ENCODE measurements at places on chromosomes 2 and 18.

GRCh38 chr2:106983305-106983704 is 97.3 kb upstream of the ST6GAL2 start:
- no peak for DNase-seq

- DNase-seq = no peak
Observed at GRCh38 chr2:40242315-40242714, 209.6 kb downstream of the SLC8A1 start.

GRCh38 chr2:231161252-231161839 is 36.5 kb upstream of the HTR2B start:
- no peak for DNase-seq

GRCh38 chr2:55949211-55949610 is 25.6 kb upstream of the EFEMP1 start:
- DNase-seq = no peak

- peak; percentile 29 for DNase-seq
Observed at GRCh38 chr2:192029089-192029488, 165.6 kb downstream of the TMEFF2 start.

DNA sequence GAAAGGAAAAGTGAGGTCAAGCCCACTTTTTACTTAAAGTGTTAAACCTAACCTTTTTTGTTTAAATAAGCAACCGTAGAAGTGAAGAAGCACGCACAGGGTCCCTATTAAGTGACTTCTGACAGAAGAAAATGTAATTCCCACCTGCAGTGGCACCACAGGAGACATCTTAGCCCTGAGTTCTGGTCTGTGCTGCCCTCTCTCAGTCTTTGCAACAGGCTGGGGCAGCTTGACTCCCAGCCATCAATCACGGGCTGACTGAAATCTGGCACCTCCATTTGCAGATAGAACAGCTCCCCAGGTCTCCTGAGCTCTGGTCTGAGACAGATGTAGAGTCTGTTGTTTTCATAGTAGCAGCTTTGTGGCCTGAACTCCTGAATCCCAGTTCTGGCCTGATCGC is 170.0 kb downstream of the LTBP1 start:
- no peak for DNase-seq

- DNase-seq = peak; percentile 35
Observed at GRCh38 chr2:159226059-159226461, 60.4 kb downstream of the WDSUB1 start.

DNA sequence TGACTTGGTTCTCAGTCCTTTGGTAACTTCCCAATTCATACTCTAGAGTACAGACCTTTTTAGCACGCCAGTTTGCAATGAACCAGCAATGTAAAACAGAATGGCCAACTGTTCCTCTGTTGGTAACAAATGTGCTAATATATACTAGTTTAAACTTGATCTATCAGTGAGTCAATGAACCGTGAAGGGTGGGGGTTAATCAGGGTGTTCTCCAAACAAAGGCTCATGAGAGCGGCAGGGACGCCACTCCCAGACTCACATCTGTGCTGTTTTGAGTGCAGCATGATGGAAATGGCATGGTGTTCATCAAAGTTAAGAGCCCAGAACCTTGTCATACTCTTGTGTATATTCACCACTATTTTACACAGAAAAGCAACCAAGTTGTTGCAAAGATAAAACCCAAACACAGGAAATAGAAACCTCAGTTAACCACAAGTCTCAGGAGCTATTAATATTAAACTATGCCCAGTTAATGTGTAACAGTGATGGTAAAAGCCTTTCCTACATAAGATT is 70.3 kb downstream of the CERKL start:
- no peak for DNase-seq

- DNase-seq = no peak
Observed at GRCh38 chr2:7736646-7737305, 819.6 kb downstream of the RNF144A start.

DNA sequence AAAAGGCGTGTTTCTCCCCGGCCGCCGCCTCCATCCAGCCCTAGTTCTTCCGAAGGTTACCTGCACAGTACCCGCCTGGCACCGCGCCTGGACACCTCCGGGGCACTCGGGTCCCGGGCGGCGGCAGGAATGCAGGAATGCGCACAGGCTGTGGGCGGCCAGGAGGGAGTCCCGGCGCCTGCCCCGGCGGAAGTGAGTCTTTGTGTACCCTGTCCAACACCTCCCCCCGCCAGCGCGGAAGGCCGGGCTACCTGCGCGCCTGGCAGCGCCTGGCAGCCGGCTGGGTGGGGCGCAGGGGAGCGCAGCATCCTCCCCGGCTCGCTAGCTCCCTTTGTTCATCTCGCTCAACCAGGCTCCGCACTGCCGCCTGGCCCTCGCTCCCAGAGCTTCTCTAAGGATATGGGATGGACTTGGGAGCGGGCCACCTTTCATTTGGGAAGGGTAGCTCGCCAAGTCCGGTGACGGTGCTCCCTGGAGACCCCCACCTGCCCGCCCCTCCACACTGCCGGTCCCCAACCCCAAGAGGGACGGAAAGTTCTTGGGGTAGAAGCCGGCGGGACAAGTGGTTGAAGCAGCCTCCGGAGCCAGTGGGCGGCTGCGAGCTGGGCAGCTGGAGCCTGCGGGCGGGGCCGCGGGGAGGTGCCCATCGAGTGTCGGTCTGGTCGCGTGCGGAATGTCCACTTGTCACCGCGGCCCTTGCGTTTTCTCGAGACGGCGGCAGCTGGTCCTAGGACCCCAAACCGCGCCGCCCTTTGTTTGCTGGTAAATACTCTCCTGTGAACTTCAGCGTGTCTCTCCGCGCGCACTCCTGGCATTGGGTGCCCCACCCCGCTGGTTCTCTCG is 1.2 kb upstream of the ST6GAL2 start:
- DNase-seq = no peak

GRCh38 chr18:80105369-80106167 is 3.5 kb upstream of the ADNP2 start:
- DNase-seq = no peak

DNA sequence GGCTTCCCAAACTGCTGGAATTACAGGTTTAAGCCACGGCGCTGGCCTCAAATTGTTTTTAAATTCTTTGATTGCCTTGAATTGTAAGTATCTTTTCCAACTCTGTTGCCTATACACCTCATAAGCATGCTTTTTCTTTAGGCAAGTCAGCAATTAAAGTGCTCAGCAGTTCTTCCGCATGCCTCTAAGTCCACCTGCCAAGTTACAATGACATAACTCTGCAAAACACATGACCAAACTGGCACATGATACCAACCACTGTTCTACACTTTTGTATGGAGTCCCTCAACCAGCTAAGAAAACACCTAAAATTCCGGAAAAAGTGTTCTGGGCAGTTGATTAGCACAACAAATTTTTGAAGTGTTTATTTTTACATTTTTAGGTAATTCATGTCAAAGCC is 5.1 kb downstream of the TXNL4A start:
- peak; percentile 53 for DNase-seq

DNA sequence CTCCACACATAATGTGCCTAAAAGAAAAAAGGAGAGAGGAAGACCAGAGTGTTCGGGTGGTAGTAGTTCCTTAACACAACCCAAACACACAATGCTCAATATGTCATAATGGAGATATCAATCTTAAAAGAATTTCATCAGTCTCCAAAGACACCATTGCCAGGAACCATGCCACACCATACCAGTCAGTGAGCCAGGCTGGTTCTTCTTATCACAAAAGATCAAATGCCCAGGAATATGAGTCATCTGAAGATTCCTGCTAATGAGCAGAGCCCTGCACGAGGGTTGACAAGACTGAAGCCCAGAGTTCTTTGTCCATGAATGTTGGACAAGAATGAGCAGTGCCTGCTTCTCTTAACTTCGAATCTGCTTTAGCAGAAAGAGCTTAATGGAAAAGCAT is 262.3 kb downstream of the ZNF516 start:
- no peak for DNase-seq

DNA sequence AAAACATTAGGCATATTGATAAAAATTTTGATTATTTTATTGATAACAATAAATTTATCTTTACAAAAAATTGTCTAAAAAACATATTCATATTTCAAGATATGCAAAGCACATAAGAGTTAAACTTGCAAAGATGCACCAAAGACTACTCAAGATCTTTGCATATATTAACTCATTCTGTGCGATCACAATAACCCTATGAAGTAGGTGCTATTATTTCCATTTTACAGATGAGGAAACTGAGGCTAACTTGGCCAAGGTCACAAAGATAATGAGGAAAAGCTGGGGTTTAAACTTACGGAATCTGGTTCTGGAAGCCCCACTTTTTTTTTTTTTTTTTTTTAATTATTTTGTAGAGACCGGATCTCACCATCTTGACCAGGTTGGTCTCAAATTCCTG is 94.4 kb upstream of the SERTAD2 start:
- DNase-seq = no peak

DNA sequence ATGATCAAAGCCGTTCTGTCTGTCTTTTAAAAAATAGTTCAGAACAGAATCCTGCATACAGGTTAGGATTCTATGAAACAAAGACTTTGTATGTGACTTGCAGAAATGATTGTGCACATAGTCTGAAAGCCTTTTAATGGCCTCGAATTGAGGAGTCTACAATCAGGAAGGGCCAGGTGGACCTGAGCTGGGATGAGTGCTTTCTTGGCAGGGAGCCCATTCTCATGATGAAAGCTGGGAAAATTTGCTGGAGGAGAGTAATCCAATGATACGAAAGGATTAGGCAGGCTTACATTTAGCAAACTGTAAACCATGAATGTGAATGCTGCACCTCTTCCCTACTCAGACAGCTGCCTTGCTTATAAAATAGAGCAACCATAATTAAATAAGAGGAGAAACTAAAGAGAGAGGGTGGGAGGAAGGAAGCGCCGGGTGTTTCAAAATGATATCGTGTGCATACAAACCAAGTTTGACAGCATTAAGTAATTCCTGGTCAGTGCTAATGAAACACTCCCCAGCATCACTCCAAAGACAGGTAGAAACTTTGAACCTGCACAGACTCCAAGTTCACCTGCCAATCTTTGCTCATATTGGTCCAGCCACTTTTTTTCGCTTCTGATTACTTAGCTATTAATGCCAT is 23.7 kb upstream of the CXCR4 start:
- DNase-seq = peak; percentile 53

DNA sequence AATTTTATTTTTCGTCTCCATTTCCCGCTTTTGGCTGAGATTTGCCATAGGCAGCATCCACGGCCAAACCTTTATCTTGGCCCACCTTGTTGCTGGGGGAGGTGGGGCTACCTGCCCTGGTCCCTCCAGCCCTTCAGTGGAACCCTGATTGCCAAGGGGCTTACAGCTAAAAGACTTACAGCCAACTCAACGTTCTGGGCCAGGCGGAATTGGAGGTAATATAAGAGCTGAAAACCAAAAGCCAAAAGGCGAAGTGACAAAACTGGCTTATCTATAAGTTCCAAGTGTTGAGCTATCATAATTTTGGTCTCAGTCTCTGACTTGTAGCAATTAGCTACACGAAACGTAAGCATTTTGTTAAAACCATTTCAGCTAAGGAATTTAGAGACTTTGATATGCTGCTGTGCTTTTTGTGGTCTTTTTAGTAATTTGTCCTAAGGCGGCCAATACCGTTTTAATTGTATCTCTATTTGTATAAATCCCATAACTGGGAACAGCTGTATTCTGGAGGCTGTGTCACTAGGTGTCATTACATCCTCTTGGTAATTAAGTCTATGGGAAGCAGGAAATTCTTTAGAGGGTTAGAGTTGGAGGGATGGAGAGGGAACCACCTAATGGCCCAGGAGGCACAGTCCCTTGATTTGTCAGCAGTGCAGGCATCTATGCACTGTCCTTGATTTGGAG is 24.0 kb downstream of the PDCD1 start:
- no peak for DNase-seq

DNA sequence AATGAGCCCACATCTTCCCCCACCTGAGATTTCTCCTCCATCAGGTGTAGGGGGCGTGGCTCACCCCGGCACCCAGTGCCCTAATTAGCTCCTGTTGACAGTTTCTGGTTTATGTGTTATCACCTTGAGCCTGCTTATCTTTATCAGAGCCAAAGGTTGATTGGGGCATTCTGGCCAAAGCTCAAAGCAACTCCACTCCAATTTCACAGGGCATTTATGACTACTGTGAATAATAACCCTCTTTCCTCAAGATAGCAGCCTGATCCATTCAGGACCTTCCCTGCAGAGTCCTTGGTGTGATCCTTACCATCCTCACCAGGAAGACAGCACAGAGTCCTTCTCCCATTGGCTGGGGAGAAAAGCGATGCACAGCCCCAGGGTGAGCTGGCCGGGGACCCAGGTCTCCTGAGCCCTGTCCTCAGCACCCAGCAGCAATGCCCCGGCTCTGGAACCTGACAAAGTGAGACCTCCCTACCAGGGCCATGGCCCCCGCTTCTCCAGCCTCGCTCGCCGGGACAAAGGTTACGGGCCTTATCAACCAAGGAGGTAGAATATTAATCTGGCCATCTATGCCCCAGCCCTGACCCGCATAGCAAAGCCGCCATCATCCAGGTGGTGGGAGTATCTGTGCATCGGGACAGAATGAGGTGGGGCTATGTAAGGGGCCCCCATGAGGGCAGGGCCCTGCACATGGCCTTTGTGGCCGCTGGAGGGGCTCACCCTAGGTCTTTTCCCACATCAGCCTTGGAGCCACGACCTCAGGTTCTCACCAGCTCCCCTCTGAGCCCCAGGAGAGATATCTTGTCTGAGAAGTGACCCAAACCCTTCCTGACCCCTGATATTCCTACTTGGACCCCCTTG is 64.5 kb downstream of the ZFP36L2 start:
- no peak for DNase-seq

- no peak for DNase-seq
Observed at GRCh38 chr18:48126240-48126639, 195.8 kb upstream of the SMAD2 start.

GRCh38 chr2:1551905-1552304 is 138.6 kb downstream of the TPO start:
- DNase-seq = no peak

DNA sequence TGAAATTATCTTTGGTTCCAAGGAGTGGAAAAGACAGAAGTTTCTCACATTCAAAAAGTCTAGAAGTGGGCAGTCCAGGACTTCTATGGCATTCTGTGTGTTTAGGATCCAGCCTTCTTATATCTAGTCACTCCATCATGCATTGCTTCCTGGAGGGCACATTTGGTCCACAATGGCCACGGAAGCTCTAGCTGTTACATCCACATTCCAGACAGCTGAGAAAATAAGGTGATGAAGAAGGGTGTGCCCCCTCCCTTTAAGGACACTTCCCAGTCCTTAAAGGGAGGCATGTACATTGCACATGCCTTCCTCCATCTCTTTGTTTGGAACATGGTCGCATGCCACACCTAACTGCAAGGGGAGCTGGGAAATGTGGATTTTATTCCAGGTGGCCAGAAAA is 59.9 kb upstream of the BZW1 start:
- no peak for DNase-seq

- DNase-seq = no peak
Observed at GRCh38 chr2:167504695-167505094, 616.4 kb downstream of the XIRP2 start.

DNA sequence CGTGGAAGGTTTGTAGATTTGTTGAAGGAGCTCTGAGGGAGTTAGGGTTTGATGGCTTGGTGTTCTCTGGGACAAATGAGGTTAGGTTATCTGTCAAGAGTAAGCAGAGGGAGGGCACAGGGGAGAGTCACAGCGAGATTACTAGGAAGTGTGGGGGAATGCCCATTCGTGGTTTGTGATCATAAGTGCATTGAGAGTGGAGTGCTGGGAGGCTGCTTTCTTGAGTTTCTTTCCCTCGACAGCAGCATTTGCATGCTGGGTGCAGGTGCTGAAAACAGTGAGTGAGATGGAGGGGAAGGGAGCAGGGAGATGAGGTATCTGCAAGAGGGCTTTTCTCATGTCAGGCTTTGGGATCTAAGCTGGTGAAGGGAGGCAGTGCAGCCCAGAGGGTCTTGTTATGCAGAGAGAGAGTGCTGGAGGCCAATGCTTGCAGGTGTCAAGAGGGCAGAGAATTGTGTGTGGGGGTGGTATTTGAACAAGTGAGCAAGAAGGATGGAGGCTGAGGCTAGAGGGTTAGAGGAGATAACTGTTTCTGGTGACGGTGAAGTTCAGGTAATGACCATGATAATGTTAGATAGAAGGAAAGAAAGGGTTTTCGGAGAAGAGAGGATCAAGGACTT is 8.8 kb downstream of the RALB start:
- DNase-seq = no peak
